ENCODE measurements at places on chromosomes 7 and 10. TPM values are rescaled to one million over a fixed set of nuclear protein-coding genes. Genes with fewer than 3 reads are reported as not detected.
A peak's percentile ranks its signal among the peaks of the same experiment; 100 is the strongest.

DNA sequence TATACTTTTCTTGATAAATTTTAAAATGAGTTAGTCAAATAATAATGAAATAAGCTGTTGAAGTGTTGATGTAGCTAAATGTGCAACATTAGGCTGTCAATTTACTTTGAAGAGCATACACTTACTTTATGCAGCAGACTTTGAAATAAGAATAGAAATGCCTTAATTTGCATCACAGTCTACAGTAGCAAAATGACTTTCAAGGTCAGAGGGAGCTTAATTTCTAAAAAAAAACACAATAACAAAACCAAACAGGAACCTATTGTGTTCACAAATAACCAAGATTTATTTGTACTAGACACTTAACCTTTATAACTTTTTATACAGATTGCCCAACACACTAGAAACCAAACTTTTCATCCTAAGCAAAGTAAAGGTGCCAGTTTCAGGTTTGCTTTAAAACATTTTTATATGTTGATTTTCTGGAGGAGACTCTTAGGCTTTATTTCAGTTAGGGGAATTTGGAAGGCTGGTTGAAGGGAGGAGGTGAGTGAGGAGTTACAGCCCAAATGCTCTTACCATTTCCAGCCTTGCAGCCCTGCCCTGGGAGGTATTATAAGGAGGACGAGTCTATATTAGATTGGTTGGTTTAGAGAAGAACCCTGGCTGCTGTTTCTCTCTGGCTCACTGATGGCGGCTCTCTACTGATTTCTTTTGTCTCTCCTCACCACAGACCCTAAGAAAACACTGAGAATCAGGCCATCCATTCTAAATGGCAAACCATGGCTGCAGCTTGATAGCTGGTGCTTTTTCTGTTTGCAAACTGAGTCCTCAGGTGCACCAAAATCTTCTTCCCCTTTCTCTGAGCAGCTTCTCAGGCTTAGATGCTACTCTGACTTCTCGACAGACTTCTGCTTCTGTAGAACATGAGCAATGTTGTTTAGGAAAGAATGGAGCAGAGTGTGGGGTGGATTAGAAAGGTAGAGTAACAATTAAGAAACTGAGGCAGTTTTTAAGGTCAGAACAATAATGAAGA is 55.2 kb upstream of the RPA3 start:
- H3K36me3 ChIP-seq: no peaks in the 10 kb centered on the region
- DNase-seq: no peak
- no peak overlapping the region for H3K4me3 ChIP-seq
- no peak overlapping the region for H3K27ac ChIP-seq

DNA sequence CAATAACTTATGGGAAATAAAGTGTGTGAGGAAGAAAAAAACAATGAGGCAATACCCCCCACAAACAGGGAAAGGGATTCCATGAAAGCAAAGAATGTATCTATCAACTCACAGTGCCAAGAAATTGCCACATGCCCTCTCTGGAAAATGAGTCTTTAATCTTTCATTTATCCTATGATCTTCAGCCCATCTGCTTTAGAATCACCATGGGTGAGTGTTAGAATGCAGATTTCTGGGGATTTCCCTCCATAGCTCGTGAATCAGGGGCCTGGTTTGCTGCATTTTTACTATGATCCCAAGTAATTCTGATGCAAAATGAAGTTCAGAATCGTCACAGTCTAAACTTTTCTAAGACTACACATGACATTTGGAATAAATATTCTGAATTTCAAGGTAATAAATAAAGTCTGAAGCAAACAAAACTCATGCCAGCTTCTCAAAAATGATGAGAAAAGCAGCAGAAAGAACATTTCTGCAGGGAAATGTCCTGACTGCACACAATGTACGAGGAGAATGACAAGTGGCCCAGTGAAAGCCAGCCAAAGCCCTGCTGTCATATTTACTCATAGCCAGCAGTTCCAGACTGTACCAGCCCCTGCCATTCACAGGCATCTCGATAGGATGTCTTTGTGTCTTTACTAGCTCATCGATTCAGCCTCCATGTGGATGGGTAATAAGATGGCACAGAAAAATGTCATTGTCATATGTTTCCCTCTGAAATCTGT is 167.1 kb downstream of the ELMO1 start:
- H3K4me3 ChIP-seq: no peak overlapping the region
- no peaks in the 10 kb centered on the region for H3K4me1 ChIP-seq
- H3K27me3 ChIP-seq: no peaks in the 10 kb centered on the region

- DNase-seq: no peak
- H3K4me1 ChIP-seq: peaks cover 10% of the 10 kb centered on the region
- H3K36me3 ChIP-seq: no peaks in the 10 kb centered on the region
- no peaks in the 10 kb centered on the region for H3K27me3 ChIP-seq
- H3K4me3 ChIP-seq: peak overlapping the region; percentile 43
These were observed 459 bp downstream of the CYCS start for GRCh38 chr7:25124465-25125136.

- DNase-seq: no peak
- H3K27me3 ChIP-seq: no peaks in the 10 kb centered on the region
- no peak overlapping the region for H3K27ac ChIP-seq
- no peak overlapping the region for H3K4me3 ChIP-seq
- no peaks in the 10 kb centered on the region for H3K4me1 ChIP-seq
- no peaks in the 10 kb centered on the region for H3K36me3 ChIP-seq
These were observed 13.0 kb downstream of the NOBOX start for GRCh38 chr7:144390481-144390880.

- DNase-seq: no peak
- H3K27me3 ChIP-seq: no peaks in the 10 kb centered on the region
- no peak overlapping the region for H3K4me3 ChIP-seq
- no peaks in the 10 kb centered on the region for H3K4me1 ChIP-seq
These were observed 241.5 kb upstream of the PRSS1 start for GRCh38 chr7:142507799-142508198.

DNA sequence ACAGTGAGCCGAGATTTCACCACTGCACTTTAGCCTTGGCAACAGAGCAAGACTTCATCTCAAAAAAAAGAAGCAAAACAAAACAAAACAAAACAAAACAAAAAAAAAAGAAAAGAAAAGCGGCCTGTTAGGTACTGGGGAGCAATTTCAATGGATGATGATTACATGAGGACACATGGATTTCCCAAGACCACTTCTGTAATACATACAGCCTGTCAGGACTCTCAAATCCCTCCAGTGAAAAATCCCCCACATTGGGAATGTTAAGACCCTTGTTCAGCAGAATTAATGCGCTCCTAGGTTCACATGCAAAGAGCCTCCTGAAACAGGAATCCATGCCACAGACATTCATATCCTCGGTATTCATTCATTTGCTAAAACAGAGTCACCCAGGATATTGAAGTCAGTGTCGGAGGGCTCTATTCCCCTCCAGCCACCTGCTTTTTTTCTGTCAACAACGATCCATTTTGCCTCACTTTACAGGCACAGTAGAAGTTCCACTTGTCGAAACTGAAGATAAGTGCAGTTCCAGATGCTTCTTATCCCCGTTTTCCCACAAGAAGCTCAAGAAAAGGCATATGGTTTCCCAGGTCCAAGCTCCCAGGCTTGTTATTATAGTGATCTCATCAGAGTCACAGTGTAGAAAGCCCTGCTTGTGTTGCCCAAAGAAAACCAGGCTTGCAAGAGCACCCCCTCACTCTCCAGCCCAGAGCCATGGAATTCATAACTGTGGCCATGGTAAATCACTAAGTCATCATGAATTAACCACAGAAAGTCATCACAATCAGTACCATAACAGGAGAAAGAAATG is 20.2 kb downstream of the SLC16A12 start:
- no peak overlapping the region for H3K4me3 ChIP-seq
- H3K27me3 ChIP-seq: no peaks in the 10 kb centered on the region
- H3K36me3 ChIP-seq: no peaks in the 10 kb centered on the region
- no peak for DNase-seq
- no peak overlapping the region for H3K27ac ChIP-seq
- no peaks in the 10 kb centered on the region for H3K4me1 ChIP-seq

DNA sequence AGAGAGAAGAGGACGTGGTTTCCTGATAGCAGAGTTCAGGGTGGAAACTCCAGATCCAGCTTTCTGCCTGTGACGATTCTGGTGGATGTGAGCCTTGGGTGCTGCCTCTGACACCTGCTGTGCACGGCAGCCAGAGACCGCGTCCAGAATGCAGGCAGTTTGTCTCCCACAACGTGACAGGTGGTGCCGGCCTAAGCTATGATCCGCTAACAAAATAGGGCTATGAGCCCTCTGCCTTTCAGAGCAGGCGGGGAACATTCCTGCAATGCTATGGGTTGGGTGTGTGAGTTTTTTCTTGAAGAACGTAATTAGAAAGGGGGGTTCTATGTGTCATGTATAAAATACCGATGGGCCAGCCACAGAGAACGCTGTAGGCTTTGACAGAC is 297.3 kb upstream of the PRKCQ start:
- no peak overlapping the region for H3K4me3 ChIP-seq
- no peaks in the 10 kb centered on the region for H3K36me3 ChIP-seq
- peaks cover 5% of the 10 kb centered on the region for H3K27me3 ChIP-seq
- no peaks in the 10 kb centered on the region for H3K4me1 ChIP-seq
- no peak for DNase-seq

DNA sequence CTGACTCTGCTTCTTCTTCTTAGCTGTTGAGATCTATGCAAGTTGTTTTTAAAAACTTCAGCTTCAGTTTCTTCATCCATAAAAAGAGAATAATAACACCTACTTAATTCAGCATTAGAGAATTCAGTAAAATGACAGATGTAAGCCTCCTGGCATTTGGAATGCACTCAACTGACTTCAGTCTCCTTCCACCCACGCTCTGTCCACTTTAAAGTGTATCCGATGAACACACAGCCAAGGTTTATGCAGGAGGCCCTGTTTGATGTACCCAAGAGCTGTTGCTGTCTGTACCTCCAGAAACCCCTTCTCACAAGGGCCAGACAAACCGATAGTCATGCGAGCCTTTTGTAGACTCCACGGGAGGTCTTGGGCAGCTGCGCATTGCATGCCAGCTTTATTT is 27.1 kb upstream of the SLC35B4 start:
- H3K4me3 ChIP-seq: no peak overlapping the region
- H3K36me3 ChIP-seq: no peaks in the 10 kb centered on the region
- DNase-seq: no peak
- H3K27ac ChIP-seq: no peak overlapping the region
- H3K4me1 ChIP-seq: no peaks in the 10 kb centered on the region

DNA sequence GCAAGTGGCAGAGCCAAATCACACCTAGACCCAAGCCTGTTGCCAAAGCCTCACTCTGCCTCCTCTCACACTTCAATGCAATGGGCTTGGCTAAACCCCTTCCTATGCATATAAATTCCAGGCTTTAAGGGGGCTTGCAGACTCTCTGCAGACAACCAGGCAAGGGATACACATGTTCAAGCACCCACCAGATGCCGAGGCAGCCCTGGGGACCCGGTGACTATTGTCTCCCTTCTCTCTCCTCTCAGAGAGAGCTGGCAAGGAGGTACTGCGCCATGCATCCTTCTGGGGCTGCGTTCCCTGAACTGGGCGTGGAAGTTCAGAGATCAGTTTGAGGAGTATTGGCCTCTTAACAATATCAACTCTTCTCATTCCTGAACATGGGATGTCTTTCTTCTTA is 131.2 kb downstream of the ARHGAP22 start:
- H3K36me3 ChIP-seq: no peaks in the 10 kb centered on the region
- peaks cover 3% of the 10 kb centered on the region for H3K4me1 ChIP-seq
- H3K27ac ChIP-seq: no peak overlapping the region
- DNase-seq: no peak
- no peaks in the 10 kb centered on the region for H3K27me3 ChIP-seq

DNA sequence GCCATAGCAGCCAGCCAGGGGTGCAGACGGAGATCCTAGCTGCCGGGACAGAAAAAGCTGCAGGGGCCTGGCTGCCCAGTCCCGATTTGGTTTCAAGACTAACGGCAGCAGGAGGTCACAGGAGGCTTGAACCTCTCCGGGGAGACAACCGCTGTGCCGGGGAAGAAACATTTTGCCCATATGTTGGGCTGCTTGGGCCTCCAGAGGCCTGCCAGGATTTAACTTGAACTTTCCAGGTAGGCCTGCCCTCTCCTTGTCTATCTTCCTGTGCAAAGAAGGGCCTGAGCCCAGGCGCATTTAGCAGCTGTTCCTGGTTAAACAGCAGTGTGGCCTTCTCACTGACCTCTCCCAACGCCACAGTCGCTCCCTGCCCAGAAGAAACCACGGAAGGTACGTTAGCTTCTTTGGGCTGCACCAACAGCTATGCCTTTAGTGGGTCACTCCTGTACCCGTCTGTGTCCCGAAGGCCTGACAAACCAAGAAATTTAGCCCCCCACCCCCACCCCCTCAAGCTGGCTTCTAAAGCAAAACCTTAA is 17.1 kb upstream of the PTF1A start:
- H3K36me3 ChIP-seq: no peaks in the 10 kb centered on the region
- DNase-seq: no peak
- H3K4me3 ChIP-seq: no peak overlapping the region
- H3K27ac ChIP-seq: no peak overlapping the region
- peaks cover 69% of the 10 kb centered on the region for H3K27me3 ChIP-seq

DNA sequence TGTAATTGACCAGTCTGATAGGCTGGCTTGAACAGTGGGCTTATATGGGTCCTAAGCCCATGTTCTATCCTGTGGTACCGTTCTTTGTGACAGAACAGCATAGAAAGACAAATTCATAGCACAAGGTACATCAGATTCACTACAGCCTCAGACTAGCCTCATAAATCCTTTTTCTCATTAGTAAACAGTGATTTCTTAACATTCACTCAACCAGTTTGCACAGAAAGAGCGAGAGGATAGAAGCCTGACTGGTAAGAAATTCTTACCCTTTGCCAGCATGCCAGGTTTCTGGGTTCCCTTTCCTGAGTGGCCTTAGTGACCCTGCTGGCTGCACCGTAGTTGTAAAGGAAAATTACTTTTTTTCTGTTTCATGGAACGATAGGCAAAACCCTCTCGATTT is 412.1 kb downstream of the SH2D4B start:
- H3K36me3 ChIP-seq: no peaks in the 10 kb centered on the region
- H3K4me3 ChIP-seq: no peak overlapping the region
- DNase-seq: no peak
- no peaks in the 10 kb centered on the region for H3K4me1 ChIP-seq

- H3K36me3 ChIP-seq: no peaks in the 10 kb centered on the region
- no peak overlapping the region for H3K4me3 ChIP-seq
- H3K27me3 ChIP-seq: no peaks in the 10 kb centered on the region
These were observed 81.7 kb downstream of the KMT2C start for GRCh38 chr7:152354061-152354460.

DNA sequence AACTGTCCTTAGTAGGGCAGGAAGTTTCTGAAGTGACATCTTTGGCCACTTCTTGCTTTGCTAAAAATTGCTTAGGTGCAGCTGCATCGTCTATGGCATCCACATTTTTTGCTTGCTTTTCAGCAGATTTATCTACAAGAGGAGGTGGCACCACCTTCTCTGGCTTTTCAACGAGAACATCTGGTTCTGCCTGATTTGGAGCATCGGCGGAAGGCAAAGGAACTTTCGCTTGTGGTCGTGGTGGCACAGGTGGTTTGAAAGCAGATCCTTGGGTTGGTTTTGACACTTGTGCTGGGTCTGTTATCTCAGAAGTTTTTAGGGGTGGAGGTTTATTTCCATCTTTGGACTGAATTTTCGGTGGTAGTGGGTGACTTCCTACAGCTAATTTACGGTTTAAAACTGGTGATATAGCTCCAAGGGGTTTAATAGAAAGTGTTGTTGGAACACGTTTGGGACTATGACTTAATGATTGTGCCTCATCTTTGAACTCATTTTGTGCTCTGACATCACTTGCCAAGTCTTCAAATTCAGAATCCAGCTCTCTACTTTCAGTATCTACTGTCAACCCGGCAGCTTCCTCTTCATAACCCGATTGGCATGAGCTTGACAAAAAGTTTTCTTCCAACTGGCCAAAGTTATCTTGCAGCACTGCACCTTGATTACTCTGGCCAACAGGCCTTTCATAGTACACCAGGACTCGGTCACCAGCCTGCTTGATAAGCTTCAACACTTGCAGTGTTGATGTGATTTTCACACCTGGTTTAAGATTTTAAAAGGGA is 44.0 kb downstream of the SLC18A2 start:
- DNase-seq: no peak
- no peak overlapping the region for H3K27ac ChIP-seq
- no peaks in the 10 kb centered on the region for H3K4me1 ChIP-seq
- no peaks in the 10 kb centered on the region for H3K27me3 ChIP-seq

PDIA4 gene
- total RNA-seq: 97.8 TPM

MYL10 gene
- total RNA-seq: not detected

All from adrenal gland (tissue), 19 donors.